ENCODE measurements at places on chromosomes 2 and 18.

DNA sequence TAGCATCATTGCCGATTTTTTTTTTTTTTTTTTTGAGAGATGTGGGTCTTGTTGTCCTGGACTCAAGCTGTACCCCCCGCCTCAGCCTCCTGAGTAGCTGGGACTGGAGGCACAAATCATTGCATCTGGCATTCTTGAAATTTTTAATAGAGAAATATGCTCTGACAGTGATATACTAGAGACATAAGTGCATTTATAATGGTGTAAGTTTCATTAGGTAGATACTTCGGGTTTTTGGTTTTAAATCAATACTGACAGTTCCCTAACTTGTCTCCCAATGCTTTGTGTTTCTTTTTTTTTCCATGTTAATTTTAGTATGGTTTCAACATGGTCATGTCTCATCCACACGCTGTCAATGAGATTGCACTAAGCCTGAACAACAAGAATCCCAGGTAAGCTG, 138.7 kb downstream of the PRPF40A start:
- no peak for DNase-seq

GRCh38 chr18:74446178-74446577, 10.9 kb downstream of the DIPK1C start:
- DNase-seq = no peak

DNA sequence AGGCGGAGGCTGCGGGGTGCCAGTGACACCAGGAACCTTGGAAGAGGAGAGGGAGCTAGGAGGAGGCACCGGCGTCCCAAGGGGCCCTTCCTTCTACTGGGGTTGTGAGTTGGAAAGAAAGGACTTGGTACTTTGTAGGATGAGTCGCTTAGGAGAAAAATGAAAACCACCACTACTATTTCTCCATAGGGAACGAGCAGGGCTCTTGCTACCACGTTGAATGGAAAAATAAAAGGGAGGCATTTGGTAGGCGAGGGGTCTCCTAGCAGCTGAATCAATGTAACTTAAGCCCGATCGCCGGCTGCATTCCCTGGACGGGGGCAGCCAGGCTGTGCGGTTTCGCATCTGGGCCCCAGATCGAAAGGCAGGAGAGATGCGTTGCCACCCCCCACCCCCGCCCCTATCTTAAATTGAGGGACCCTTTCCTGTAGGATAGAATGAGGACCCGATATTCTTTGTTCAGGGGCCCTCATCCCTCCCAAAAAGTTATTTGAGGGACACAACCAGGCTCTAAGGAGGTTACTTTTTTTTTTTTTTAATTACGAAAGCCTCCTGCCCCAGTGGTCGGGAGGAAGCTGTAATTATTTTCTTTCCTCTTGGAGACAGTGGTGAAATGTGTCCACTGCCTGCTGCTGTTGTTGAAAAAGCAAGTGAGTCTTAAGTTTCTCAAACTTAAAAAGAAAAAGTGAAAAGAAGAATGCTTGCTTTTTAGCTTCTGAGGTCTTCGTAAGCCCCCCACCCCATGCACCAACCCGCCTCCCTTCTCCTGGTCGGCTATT, 1.3 kb downstream of the IGFBP2 start:
- no peak for DNase-seq

- no peak for DNase-seq
These were observed 207.0 kb upstream of the HS6ST1 start for GRCh38 chr2:128525653-128526052.

DNA sequence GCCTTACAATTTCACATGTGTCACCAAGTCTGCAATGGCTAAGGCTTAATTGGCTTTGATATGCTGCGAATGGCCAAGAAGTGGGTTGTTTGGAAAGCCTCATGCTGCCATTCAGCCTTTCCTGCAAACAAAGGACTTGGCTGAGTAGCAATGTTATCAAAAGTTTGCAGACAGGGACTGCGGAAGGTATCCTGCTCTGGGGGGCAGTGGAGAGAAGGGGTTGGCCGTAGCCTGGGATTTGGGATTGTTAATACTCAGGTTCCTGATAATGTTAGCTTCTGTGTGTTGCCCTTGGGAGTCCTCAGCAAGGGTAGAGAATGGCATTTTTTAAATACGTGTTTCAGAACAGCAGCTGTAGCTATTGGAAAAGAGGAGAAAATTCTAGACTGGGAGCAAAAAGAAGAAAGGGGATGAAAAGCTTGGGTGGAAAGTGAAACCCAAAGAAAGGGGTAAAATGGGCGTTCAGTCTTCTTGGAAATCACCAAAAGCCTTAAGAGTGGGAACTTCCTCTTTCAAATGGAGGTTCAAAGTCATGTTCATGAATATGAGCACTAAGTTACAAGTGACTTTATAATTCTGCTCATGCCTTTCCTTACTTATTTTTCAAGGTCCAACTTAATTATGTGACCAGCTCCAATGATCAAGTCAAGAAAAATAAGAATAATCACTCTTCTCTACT, 325.1 kb downstream of the RNF144A start:
- no peak for DNase-seq

DNA sequence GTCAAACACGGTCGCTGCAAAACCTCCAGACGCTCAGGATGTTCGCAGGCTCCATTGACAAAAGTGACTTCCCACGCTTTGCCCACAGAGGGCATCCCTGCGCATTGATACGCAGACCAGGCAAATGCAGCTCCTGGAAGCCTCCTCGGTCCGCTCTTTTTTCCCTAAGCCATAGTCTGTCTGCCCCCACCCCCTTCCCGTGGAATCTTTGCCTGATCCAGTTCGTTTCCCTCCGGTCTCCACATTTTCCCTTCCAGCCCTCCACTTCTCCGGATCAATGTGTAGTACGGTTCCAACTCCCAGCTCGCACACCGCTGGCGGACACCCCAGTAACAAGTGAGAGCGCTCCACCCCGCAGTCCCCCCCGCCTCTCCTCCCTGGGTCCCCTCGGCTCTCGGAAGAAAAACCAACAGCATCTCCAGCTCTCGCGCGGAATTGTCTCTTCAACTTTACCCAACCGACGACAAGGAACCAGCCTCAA, at the start of gene DCC:
DCC (plus strand) TSS at position 307 of the 481 bp plus-strand sequence. CDS start 591 bp downstream, outside the sequence.
- DNase-seq = no peak
